Transverse colon (tissue), 4 donors: ENCODE measurements at places on chromosomes 3 and 15. TPM values are rescaled to one million over a fixed set of nuclear protein-coding genes. Genes with fewer than 3 reads are reported as not detected.

SLC9A9 gene
- total RNA-seq: 13.0 TPM

TNFSF10 gene
- 150 TPM for total RNA-seq

IL17RB gene
- total RNA-seq: 26.0 TPM

GPR156 gene
- not detected for total RNA-seq

ZPLD1 gene
- not detected for total RNA-seq

COX5A gene
- total RNA-seq: 437 TPM

RARB gene
- 2.9 TPM for total RNA-seq

MINDY4B gene
- not detected for total RNA-seq

GOLGA6B gene
- total RNA-seq: not detected

ZKSCAN7 gene
- total RNA-seq: 0.40 TPM

SOX14 gene
- not detected for total RNA-seq

CRABP1 gene
- 2.7 TPM for total RNA-seq

TUSC7 gene
- total RNA-seq: not detected

NANOGP8 gene
- total RNA-seq: not detected

CD200R1 gene
- total RNA-seq: not detected

- H3K27me3 ChIP-seq: no peaks in the 10 kb centered on the region
- H3K27ac ChIP-seq: peak overlapping the region; percentile 83
- H3K4me1 ChIP-seq: peaks cover 58% of the 10 kb centered on the region
- H3K4me3 ChIP-seq: peak overlapping the region; percentile 23
- no peaks in the 10 kb centered on the region for H3K36me3 ChIP-seq
These were observed 278.8 kb downstream of the FOXP1 start for GRCh38 chr3:71304684-71305083.

DNA sequence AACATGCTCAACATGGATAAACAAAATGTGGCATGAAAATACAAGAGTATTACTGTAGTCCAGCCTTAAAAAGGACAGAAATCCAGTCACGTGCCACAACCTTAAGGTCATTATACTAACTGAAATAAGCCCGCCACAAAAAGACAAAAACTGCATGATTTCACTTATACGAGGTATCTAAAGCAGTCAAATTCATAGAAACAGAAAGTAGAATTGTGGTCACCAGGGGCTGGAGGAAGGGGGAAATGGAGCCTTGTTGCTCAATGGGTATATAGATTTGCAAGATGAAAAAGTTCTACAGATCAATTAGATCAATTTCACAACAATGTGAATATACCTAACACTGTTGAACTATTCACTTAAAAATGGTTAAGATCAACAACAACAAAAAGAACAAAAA is 7.4 kb downstream of the GLB1 start:
- no peak overlapping the region for H3K27ac ChIP-seq
- H3K4me3 ChIP-seq: no peak overlapping the region
- no peaks in the 10 kb centered on the region for H3K27me3 ChIP-seq
- H3K4me1 ChIP-seq: no peaks in the 10 kb centered on the region
- no peaks in the 10 kb centered on the region for H3K36me3 ChIP-seq
- DNase-seq: no peak

- H3K27ac ChIP-seq: peak overlapping the region; percentile 93
- peaks cover 60% of the 10 kb centered on the region for H3K4me1 ChIP-seq
- DNase-seq: no peak
- no peaks in the 10 kb centered on the region for H3K27me3 ChIP-seq
- H3K4me3 ChIP-seq: no peak overlapping the region
These were observed 1.2 kb upstream of the HYAL2 start for GRCh38 chr3:50323614-50324199.

- H3K36me3 ChIP-seq: no peaks in the 10 kb centered on the region
- no peak overlapping the region for H3K27ac ChIP-seq
- H3K4me3 ChIP-seq: no peak overlapping the region
- no peaks in the 10 kb centered on the region for H3K27me3 ChIP-seq
- H3K4me1 ChIP-seq: no peaks in the 10 kb centered on the region
- no peak for DNase-seq
These were observed 252.7 kb downstream of the EPHA3 start for GRCh38 chr3:89360156-89360555.

DNA sequence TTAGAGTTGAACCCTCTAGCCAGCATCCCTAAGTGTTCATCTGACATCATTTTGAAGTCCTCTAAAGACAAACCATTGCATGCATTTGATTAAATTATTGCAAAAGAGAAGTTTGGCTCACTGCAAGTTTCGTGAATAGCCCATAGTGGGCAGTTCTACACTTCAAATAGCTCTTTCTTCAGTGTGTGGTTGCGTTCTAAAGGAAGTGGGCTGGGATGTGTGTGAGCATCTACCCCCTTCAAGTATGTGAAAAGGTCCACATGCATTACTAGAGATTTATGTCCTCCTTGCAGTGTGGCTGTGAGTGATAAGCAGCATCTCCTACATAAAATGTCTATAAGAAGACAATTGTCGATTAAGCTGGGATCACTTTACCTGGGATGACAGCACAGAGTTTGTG is 54.6 kb downstream of the SST start:
- H3K4me3 ChIP-seq: no peak overlapping the region
- H3K36me3 ChIP-seq: no peaks in the 10 kb centered on the region
- no peak overlapping the region for H3K27ac ChIP-seq
- no peaks in the 10 kb centered on the region for H3K27me3 ChIP-seq

- H3K36me3 ChIP-seq: no peaks in the 10 kb centered on the region
- no peaks in the 10 kb centered on the region for H3K27me3 ChIP-seq
- H3K4me1 ChIP-seq: no peaks in the 10 kb centered on the region
- H3K27ac ChIP-seq: no peak overlapping the region
- peak; percentile 17 for DNase-seq
These were observed 60.5 kb downstream of the SPTSSB start for GRCh38 chr3:161310649-161311423.

- H3K36me3 ChIP-seq: no peaks in the 10 kb centered on the region
- H3K4me1 ChIP-seq: no peaks in the 10 kb centered on the region
- H3K27me3 ChIP-seq: no peaks in the 10 kb centered on the region
- H3K4me3 ChIP-seq: no peak overlapping the region
These were observed 48.9 kb upstream of the STT3B start for GRCh38 chr3:31483776-31484175.

- no peaks in the 10 kb centered on the region for H3K4me1 ChIP-seq
- DNase-seq: no peak
- H3K27me3 ChIP-seq: no peaks in the 10 kb centered on the region
- no peak overlapping the region for H3K4me3 ChIP-seq
- H3K36me3 ChIP-seq: no peaks in the 10 kb centered on the region
- no peak overlapping the region for H3K27ac ChIP-seq
These were observed 6.5 kb upstream of the HPS3 start for GRCh38 chr3:149122721-149123578.

DNA sequence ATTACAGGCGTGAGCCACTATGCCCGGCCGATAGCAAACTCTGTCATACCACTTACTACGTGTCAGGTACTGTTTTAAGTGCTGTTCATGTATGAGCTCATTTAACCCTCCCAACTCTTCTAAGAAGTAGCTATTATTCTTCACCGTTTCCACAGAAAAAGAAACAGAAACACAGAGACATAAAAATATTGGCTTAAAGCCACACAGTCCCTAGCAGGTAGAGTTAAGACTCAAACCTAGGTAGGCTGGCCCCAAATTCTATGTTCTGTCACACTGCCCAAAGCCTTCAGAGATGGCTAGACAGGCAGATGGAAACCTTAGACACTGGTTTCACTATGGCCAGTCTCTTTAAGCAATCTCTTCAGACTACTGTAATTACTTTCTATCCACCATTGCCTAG is 149.8 kb upstream of the KCNMB2 start:
- DNase-seq: no peak
- no peaks in the 10 kb centered on the region for H3K36me3 ChIP-seq
- H3K27me3 ChIP-seq: no peaks in the 10 kb centered on the region
- H3K4me1 ChIP-seq: peaks cover 9% of the 10 kb centered on the region
- H3K4me3 ChIP-seq: no peak overlapping the region

DNA sequence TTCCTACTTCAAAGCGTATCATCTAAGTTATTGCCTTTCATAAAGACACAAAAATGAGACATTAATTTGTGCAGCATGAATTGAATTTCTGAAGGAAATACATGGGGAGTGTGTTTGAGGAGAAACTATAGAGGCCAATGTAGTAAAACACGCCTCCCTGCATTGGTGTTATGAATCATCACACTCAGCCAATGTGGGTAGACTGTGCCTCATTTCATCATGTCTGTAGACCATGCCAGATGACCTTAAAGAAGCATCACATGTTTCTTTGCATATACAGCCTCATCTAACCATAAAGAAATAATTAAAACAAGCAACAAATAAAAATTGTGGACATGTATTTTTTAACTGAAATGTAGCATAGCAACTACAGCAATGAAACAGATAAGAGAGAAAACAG is 486.0 kb upstream of the ADAMTS9 start:
- H3K27ac ChIP-seq: no peak overlapping the region
- peaks cover 9% of the 10 kb centered on the region for H3K4me1 ChIP-seq
- no peaks in the 10 kb centered on the region for H3K36me3 ChIP-seq
- no peak for DNase-seq
- H3K4me3 ChIP-seq: no peak overlapping the region

DNA sequence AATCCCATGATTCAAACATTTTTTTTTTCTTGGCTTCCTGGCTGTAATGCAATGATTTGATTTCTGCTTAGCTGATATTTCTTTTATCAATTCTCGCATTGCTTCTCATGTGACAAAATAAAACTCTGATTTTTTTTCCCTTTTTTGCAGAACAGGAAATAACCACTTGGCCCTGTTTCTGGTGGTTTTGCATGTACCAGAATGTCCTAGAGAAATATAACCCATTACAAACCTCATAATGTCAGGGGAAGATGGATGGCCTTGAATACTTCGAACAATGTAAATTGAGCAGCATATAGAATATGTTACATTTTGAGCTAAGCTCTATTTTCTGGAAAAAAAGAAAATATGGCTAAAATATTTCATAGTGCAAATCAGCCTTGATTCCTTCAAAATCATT is 275.6 kb downstream of the RAP2B start:
- H3K36me3 ChIP-seq: no peaks in the 10 kb centered on the region
- H3K4me3 ChIP-seq: no peak overlapping the region
- H3K27ac ChIP-seq: no peak overlapping the region
- no peak for DNase-seq
- no peaks in the 10 kb centered on the region for H3K27me3 ChIP-seq
- H3K4me1 ChIP-seq: no peaks in the 10 kb centered on the region

DNA sequence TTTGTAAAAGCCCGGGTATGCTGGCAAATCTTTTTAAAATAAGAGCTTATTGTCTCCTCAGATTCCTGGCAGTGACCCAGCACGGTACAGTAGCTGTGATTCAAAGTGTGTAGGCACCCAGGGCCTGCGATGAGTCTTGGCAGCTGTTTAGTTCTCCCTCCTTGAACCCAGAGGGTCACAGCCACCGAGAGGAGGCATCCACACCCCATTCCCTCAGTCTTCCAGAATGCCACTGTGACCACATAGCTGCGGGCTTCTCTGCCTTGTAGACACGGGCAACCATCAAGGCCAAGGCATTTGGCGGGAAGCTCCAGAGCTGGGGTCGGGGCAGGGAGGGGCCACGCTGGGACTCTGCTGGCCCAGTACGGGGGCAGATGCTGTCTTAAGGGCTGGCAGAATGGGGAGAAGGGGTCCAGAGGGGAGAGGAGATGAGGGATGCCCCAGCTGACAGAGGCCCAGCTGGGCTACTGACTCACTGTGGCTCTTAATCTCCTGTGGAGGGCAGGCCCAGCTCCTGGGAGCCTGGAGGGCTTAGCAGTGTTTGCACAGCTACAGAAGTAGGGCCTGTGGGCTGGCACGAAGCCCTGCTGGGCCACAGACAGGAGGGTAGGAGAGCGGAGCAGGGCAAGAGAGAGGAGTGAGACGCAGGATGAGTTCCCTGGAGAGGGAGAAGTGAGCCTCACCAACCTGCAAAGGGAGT is 68.8 kb upstream of the DLG1 start:
- H3K4me1 ChIP-seq: peaks cover 8% of the 10 kb centered on the region
- no peaks in the 10 kb centered on the region for H3K27me3 ChIP-seq
- no peak overlapping the region for H3K27ac ChIP-seq
- DNase-seq: no peak
- no peak overlapping the region for H3K4me3 ChIP-seq

- no peaks in the 10 kb centered on the region for H3K36me3 ChIP-seq
- H3K27me3 ChIP-seq: no peaks in the 10 kb centered on the region
- H3K4me3 ChIP-seq: no peak overlapping the region
- H3K4me1 ChIP-seq: no peaks in the 10 kb centered on the region
- DNase-seq: no peak
These were observed 19.1 kb upstream of the RPL22L1 start for GRCh38 chr3:170889132-170889531.

DNA sequence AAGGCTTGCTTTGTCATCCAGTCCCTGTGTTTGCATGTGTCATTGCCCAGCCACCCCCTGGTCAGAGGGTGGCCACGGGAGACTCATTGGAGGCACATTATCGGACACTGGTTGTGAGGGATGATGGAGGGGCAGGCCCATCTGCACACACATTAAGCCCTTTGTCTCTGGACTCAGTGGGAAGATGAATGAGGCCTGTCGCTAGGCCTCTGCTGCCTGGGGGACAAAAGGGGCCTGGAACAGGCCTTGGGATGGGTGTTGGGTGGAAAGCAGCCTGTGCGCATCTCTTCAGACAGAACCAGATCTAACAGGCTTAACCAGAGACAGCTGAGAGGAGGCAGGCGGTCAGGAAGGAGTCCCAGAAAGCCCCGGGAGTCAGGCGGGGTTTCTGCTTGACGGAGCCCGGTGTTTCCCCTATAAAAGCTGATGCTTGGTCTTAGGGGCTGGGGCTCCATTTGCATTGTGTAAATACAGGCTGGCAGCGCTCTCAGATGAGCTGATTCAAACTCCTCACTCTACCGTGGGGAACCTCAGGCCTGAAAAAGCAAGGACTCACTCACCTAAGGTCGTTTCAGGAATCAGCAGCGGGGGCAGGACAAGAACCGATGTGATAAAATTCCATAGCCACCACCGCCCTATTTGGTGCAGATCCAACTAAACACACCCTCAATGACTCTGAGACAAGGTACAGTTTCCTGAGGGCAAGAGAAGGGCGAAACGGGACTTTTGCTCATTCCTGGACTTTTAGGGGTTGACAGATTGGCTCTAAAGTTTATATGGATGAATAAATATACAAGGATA is 17.1 kb upstream of the SKIC8 start:
- H3K4me3 ChIP-seq: no peak overlapping the region
- H3K27me3 ChIP-seq: no peaks in the 10 kb centered on the region
- peak; percentile 81 for DNase-seq
- H3K36me3 ChIP-seq: no peaks in the 10 kb centered on the region

DNA sequence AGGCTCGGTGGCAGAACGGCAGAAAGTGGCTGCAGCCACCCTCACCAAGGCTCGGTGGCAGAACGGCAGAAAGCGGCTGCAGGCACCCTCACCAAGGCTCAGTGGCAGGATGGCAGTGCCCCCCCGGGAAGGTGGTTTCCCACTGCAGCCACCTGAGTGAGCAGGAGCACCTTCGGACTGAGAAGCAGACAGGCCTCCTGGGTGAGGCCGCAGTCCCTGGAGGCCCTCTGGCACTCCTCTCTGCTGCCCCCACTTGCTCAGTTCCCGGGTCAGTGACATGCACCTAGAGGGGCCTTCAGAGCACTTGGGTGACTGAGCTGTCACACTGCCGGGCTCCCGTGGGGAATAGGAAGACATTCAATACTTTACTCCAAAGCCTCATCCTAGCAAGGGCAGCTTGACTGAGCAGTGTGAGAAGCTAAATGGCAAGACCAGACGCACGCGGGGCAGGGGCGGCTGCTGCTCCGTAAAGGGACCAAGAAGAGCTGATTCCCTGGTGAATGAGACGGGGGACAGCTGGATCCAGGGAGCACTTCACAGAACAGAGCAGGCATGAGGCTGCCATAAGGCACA is 62.7 kb downstream of the PCSK6 start:
- H3K4me3 ChIP-seq: no peak overlapping the region
- no peak overlapping the region for H3K27ac ChIP-seq
- no peaks in the 10 kb centered on the region for H3K4me1 ChIP-seq
- DNase-seq: no peak
- H3K27me3 ChIP-seq: no peaks in the 10 kb centered on the region

GRCh38 chr3:187255314-187255713 is 36.2 kb downstream of the MASP1 start:
- no peak overlapping the region for H3K4me3 ChIP-seq
- no peaks in the 10 kb centered on the region for H3K27me3 ChIP-seq
- no peak for DNase-seq
- H3K4me1 ChIP-seq: no peaks in the 10 kb centered on the region
